ENCODE measurements at places on chromosomes 3 and 15.

GRCh38 chr3:62248734-62249483 lies 124.4 kb downstream of the FEZF2 start:
- DNase-seq = no peak

GRCh38 chr3:29481249-29481648 lies 200.4 kb downstream of the RBMS3 start:
- no peak for DNase-seq

DNA sequence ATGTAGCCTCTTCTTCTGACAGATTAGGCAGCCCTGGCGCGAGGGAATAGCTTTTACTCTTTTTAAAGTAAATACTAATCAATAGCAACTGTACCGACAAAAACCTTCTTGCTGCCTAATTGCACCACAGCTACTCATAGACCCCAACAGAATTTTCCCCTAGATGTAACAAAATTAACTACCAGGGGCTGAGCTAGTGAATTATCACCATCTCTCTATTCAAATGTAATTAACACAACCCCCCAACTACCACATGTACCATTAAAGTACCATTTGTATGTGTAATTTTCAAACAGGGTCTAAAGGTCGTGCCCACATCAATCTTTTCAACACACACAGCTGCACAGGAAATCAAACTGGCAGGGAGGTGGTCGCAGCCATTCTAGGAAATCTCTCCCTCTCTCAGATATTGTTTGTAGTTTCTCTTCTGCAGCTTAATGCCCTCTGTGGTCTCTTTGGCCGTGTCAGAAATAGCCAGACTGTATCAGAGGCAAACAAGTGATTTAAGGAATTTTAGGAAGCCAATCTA lies 322.9 kb downstream of the RORA start:
- no peak for DNase-seq

DNA sequence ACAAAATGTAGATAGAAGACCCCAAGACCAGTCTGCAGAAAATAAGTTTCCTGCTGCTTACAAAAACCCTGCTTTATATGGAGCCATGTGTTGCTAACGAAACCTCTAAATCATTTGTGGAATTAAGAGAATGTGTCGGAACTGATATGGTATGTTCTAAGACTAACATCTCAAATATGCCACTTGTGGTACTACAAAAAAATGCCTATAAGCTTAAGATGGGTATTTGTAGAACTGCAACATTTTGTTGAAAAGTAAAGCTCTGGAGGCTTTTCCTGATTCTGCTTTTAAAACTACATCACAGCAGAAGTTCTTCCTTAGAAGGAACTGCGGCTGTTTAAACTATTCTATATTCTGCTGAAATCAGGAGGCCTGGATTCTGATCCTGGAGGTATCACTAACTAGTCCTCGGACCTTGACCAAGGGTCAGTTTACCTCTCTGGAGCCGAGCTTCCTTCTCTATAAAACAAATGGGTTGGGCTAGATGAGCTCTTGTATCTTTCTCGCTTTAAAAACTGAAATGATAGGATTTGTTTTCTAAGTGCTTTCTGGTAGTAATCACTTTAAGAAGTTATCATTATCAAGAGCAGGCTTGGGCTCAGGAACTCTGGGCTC lies 74.9 kb downstream of the RAD18 start:
- no peak for DNase-seq

- DNase-seq = no peak
Measured at GRCh38 chr15:76495487-76495886, 158.9 kb downstream of the ISL2 start.

DNA sequence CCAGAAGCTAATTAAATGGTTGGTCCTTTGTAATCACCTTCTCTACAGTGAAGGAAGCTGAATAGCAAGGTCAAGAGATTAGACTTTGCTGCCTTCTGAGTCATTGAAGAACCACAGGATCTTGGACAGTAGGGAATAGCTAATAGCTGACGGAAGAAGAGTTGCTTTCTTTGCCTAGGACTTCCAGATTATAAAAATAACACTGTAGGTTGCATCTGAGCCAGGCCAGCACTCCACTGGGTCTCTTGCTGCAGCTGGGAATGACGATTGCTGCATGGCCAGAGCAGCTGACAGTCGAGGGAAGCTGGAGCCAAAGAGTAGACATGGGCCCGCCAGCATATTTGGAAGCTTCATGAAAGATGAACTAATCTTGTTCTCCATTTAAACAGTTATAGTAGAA lies 81.5 kb upstream of the KCNMB2 start:
- peak; percentile 8 for DNase-seq

- DNase-seq = no peak
Measured at GRCh38 chr3:148074946-148075345, 622.8 kb upstream of the AGTR1 start.

DNA sequence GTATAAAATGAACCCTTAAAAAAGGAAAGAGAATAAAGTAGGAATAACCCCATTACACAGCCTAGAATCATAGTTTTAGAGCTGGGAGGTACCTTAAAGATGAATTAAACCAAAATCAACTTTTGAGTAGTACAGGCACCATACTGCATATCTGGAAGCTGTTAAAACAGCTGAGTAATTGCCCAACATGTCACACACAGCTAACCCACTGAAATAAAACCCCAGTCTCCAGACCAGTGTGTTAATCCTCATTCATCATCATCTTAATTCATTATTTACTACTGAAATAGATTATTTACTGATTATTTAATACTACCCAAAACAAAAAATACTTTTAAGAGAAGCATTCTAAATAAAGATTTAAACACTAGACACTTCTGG lies 52.8 kb downstream of the GPR160 start:
- no peak for DNase-seq

DNA sequence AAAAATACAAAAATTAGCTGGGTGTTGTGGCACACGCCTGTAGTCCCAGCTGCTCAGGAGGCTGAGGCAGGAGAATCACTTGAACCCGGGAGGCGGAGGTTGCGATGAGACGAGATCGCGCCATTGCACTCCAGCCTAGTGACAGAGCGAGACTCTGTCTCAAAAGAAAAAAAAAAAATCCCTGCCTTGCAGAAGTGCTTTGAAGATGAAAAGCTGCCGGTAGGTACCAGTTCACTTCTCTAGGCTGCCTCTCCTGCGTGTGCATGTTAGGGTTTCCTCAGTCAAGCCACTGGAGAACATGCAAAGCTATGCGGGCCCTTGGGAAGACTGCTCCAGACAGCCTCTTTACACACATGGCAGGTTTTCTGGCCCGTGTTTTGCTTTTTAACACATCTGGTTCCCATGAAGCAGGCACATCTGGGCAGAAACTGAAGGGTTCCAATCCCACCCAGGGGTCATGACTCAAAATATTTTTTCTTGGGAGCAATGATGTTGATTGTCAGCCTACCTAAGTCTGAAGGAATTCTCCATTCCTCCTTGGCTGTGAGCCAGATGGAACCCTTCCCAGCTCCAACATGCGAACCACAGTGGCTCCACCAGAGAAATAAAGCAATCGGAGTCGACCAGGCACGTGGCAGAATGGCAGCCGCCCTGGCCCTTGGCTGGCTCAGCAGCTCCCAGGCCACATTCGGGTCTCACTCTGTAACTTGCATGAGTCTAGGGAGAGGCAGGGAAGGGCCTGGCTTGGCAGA lies 29.6 kb downstream of the MGLL start:
- no peak for DNase-seq

GRCh38 chr15:100229181-100230163 lies 112.3 kb downstream of the ADAMTS17 start:
- no peak for DNase-seq

DNA sequence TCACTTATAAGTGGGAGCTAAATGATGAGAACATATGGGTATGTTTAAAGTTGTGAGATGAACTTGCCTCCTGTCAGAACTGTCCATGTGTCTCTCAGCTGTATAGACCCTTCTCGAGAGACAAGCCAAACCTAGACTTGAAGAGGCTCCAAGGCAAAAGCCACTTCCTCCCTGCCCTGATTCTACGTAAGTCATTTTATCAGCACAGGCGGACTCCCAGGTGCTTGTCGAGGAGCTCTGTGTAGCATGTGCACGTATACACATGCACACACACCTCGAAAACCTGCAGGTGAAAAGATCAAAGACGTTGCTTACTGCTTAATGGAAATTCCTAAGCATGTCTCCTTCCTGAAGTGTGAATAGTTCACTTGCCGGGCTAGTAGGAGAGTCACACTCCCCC lies 5.6 kb upstream of the CLEC3B start:
- DNase-seq = no peak

DNA sequence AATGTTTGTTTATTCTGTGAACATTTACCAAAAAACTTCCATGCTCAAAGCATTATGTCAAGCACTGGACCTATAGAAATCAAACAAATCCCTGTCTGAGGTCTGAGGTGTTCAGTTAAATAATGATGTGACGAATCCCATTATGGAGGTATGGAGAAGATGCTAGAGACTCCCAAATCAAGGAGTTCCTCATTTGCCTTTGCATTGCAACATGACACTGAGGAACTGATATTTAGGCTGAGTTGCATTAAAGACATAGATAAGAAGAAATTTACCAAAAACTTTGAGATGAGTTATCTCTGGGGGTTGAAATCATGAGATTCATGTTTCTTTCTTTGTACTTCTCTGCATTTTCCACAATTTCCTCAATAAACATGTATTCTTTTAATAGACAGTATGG lies 16.0 kb downstream of the CD200 start:
- no peak for DNase-seq

DNA sequence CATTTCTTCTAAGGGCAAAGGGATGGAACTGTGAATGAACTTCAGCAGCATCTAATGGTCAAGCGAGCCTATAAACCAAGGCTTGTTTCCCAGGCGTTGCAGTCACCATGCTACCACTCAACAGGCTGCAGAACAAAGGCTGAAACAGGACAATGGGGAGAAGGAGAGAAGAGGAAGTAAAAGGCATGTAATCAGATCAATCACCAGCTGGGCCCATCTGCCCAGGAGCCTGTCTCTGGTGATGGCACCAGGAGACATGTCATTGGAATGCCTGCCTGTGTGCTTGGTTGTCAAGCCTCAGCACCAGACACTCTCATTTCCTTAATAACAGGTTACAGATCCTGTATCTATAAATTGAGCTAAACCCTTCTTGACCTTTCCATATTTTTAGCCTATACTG lies 81.7 kb upstream of the UMPS start:
- no peak for DNase-seq

GRCh38 chr15:47410247-47410646 lies 307.1 kb upstream of the SEMA6D start:
- no peak for DNase-seq

- DNase-seq = no peak
Measured at GRCh38 chr3:196287090-196287439, 461 bp downstream of the PCYT1A start.
